ENCODE measurements at places on chromosomes 6 and 20.

DNA sequence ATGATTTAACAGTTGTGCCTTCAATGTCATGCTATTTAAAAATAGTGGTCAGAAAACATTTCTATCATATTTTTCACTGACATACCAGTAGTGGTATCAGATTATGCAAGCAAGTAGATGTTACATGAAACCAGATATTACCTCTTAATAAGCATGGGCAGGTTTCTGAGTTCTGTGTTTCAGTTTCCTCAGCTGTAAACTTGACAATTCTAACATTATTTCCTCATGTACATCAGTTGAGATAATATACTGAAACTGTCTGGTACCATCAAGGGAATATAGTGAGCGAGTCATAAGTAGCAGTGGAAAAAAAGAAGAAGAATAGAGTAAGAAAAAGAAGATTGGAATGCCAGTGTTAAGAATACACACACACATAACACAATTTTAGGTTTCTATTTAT lies 477.9 kb upstream of the MANEA start:
- DNase-seq: no peak

- DNase-seq: peak; percentile 48
These were observed 15.0 kb downstream of the ZNF217 start for GRCh38 chr20:53578492-53579222.

DNA sequence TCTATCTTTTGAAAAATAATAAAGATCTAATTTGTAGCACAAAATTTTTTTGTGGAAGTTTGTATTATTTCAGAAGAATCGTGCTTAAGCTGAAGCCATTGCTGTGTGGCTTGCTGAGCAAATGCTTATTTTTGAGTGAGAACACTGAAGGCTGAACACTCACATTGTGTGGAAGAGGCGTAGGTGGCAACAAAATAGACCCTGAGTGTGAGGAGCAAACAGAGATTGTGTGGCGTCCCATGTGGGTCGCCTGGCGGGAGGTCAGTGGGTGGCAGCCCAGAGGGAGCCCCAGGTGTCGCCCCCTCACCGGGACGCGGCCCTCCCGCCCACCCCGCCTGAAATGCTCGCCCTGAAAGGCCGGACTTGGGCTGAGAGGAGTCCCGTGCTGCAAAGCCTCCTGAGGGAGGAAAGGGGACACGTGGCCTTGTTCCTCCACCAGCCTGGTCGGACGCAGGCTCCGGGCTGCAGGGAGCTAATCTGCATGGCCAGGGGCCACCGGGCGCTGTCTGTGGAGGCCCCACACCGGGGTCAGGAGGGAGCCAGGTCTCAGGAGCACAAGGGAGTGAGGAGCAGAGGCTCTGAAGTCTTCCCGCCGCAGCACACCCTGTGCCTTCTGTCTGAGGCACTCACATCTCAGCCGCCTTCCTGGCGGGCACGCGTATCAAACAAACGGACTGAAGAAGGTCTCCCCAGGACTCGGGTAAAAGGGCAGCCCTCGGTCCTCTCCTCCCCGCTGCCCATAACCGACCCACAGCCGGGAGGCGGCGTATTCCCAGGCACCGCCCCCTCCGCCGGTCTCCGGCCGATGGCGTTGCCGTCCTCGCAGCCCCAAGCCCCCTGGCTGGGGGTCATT lies 15.9 kb downstream of the DDO start:
- no peak for DNase-seq

DNA sequence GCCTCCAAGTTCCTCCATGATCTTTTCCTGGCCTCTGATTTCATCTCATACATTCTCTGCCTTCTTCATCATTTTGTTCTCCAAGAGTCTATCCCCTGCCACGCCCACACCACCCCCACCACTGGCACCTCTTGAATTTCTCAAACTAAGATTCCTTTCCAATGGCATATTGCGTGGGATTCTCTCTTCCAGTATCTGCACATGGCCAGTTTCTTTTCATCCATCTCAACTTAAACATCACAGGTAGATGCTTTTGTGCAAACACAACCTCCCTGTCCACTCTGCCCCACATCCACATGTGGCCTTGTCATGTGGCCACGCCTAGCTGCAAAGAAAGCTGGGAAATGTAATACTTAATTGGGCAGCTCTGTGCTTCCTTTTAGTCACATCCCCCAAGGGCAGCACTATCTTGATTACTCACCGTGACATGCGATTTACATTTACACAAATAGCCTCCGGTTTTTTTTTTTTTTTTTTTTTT lies 33.4 kb upstream of the ZMYND8 start:
- DNase-seq: no peak

- DNase-seq: no peak
These were observed 132.7 kb upstream of the EYA4 start for GRCh38 chr6:133108419-133108818.

DNA sequence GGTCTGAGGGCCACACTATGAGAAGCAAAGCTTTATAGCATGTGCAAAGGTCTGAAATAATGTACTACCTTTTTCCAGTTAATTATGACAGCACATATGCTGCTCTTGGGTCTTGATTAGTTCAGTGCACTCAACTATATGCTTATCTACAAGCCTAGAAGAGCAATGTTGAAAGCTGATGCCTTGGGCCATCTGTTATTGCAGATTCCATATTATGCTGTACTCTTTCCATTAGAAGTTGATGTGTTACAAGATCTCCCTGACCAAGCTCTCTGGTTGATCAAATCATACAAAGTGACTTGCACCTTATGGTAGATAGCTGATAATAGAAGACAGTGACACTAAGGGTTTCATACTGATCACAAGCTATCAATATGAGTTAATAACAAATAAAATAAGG lies 327.3 kb downstream of the FRK start:
- DNase-seq: no peak

DNA sequence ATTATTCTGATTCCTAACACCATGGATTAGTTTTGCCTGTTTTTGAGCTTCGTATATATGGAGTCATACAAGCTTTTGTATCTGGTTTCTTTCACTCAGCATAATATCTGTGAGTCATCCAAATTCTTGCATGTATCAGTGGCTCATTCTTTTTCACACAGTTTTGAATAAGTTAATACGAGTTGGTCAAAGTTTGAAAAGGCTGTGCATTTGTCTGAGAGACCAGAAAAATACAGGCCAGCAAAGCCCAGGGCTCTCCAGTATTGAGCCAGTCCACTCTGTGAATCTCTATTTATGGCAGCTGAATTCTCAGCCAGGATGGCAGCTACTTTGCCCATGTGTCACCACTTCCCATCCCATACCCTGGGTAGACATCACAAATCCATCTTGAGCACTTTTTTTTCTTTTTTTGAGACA lies 7.2 kb upstream of the CHMP4B start:
- no peak for DNase-seq

Measured in activated CD4-positive, alpha-beta memory T cell treated with anti-CD3 and anti-CD28 coated beads for 36 hours (primary cell).